ENCODE measurements at places on chromosomes 7 and 10.

GRCh38 chr10:81978238-81978637, 103.2 kb downstream of the NRG3 start:
- no peak for DNase-seq
- no peak overlapping the region for H3K4me3 ChIP-seq
- H3K27me3 ChIP-seq = no peaks in the 10 kb centered on the region
- H3K4me1 ChIP-seq = no peaks in the 10 kb centered on the region

GRCh38 chr7:167090-167855, 25.1 kb upstream of the FAM20C start:
- no peak overlapping the region for H3K4me3 ChIP-seq
- H3K27ac ChIP-seq = no peak overlapping the region
- no peaks in the 10 kb centered on the region for H3K36me3 ChIP-seq
- DNase-seq = no peak

DNA sequence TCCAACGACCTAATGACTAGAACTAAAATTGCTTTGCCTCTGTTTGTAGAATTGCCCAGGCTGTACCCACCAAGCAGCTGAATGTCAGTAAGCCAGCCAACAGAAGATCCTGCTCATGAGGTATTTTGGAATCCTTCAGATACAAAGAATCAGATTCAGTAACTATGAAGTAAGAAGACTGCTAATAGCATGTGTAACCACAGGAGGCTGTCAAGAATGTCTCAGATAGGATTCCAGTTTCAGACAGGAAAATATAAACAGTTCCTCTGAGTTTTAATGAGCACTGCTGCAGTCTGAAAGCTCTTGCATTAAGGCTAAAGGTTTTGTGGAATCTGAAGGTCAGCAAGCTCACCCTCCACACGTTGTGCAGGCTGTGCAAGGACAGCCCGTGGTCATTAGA, 112.6 kb upstream of the ADAM12 start:
- peaks cover 2% of the 10 kb centered on the region for H3K27me3 ChIP-seq
- no peak for DNase-seq
- no peaks in the 10 kb centered on the region for H3K4me1 ChIP-seq
- H3K4me3 ChIP-seq = no peak overlapping the region
- no peaks in the 10 kb centered on the region for H3K36me3 ChIP-seq
- no peak overlapping the region for H3K27ac ChIP-seq

DNA sequence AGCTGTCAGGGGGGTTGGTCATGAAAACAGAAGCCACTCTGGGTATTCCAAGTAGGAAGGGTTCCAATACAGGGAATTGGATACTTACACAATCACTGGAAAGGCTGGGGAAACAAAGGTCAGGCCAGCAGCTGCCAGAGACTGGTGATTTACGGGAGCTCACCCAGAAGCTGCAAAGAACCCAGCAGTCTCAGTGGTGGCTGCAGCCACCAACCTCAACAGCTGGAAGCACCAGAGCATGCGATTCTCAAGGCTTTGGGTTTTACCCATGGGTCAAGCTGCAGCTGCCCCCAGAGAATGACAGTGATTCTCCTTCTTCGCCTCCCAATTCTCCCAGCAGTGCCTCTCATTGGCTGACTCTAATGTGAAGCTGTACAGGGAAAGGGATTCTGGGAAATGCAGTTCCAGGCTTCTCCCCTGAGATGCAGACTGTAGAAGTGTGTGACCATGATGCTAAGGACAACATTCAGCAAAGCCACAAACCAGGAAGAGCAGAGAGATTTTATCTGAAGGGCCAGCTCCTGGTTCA, 107.2 kb upstream of the TCF7L2 start:
- H3K27ac ChIP-seq = no peak overlapping the region
- H3K36me3 ChIP-seq = peaks cover 8% of the 10 kb centered on the region
- H3K27me3 ChIP-seq = no peaks in the 10 kb centered on the region
